Head of caudate nucleus (tissue), 42 donors: ENCODE measurements at places on chromosomes 4 and X.

GRCh38 chr4:124833831-124834505 lies 121.4 kb upstream of the ANKRD50 start:
- no peak for DNase-seq

DNA sequence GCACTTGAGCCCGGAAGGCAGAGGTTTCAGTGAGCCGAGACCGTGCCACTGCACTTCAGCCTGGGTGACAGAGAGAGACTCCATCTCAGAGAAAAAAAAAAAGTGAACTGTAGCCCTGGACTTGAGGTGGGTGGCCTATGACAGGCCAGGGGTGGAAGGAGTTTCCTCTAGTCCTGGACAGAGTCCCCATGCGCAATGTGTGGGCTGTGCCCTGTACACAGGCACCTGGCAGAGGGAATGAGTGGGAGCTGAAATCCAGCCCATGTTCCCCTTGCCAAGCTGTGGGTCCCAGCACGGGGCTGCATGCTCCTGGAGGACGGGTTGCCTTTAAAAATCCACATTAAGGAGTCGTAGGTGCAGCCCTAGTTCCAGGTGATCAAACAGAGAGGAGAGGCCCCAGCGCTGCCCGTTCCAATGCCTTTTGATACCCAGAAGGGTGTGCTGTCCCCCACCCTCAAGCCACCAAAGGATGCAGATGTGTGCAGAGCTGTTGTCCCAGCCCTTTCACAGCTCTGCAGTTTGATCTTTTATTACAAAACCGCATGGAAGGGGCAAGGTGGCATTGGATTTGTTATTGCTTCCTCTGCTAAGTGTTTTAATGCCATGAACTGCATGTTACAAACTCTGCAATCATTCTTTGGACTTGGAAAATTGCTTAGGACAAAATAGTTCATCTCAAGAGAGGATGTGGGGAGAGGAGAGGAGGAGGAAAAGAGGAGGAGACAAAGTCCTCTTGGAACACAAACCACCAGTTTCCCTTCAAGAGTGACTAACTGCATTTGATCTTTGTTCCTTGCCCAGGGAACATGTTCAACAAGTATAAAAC lies 38.0 kb upstream of the PDK3 start:
- no peak for DNase-seq

DNA sequence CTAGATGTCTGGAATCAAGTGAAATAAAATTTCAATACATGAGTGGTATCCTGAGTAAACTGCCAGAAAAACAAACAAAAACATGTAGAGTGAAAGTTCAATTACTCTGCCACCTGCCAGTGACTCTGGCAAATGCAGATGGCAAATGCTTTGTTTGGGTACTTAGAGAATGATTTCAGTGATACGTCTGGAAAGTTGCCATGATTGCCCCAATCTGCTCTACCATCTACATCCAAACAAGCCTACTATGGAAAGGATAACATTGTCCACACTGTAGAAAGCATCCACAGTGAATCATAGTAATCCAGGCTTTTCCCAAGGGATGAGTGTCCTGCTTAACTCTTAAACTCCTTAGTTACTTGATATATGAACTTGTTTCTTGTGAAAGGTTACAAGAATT lies 3.4 kb downstream of the SPATA4 start:
- no peak for DNase-seq

DNA sequence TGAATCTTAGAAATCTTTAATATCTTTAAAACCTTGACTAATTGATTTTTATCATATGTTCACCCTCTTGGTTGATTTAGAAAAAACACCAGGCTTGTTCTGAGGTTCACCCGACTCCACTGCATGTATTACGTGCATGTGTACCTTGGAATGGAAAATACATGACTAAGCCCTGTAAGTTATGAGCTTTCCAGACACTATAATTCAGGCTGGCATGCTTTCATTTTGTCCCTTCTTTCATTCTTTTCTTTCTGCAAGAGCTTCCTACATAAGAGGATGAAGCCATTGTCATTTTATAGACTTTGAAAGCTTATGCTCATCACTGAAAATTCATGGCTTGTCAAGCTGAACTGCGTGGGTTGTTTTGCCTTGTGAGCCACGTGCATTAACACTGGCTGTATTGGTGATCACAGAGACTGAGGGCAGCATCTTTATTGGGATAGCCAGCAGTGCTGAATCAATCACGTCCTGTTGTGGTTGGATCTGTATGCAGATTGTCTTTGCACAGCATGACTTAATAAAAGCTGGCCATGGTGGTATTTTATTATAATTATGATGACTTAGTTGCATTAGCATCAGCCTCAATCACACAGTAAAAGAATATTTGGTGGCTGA lies 141.9 kb downstream of the SLIT2 start:
- peak; percentile 20 for DNase-seq

GRCh38 chrX:20455001-20455400 lies 188.3 kb upstream of the RPS6KA3 start:
- DNase-seq, result no peak

GRCh38 chr4:81446634-81447033 lies 25.1 kb downstream of the RASGEF1B start:
- no peak for DNase-seq

GRCh38 chrX:30253257-30253656 lies 6.3 kb downstream of the MAGEB1 start:
- no peak for DNase-seq

- DNase-seq, result no peak
These were observed 52.6 kb downstream of the FAM114A1 start for GRCh38 chr4:38920186-38920585.

- peak; percentile 30 for DNase-seq
These were observed 16.7 kb downstream of the HMX1 start for GRCh38 chr4:8854931-8855330.

GRCh38 chr4:150240011-150240410 lies 161.8 kb downstream of the DCLK2 start:
- DNase-seq, result no peak

- no peak for DNase-seq
These were observed 24.9 kb upstream of the AMOT start for GRCh38 chrX:112865464-112866025.

DNA sequence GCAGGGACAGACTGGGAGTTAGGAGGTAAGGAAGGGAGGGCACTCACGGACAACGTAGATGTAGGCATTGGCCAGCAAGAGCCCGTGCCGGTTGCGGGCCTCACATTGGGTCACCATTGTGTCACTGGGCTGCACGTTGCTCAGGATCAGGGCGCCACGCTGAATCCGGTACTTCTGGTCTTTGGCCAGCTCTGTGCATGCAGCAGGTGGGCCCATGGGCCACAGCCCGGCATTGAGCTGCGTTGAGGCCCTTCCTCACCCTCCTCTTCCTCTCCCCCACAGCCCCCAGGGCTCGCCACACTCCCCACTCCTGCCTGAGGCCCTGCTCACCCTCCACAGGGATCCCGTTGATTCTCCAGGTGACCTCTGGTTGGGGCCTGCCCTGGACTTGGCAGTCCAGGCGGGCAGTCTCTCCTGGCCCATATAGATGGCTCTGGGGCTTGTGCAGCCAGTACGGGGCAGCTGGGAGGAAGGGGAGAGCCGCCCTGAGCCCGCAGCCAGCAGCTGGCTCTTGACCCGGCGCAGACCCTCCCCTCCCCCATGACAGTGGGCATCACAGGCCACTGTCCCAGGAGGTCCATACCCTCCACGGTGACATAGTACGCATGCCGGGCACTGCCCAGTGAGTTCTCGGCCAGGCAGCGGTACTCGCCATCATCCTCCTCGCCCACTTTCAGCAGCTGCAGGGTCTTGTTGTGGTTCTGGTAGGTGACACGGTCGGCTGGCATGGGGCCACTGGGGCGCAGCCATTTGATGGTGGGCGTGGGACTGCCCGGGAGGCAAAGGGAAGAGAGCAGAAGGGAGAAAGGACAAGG lies 16.3 kb downstream of the L1CAM start:
- DNase-seq, result no peak

DNA sequence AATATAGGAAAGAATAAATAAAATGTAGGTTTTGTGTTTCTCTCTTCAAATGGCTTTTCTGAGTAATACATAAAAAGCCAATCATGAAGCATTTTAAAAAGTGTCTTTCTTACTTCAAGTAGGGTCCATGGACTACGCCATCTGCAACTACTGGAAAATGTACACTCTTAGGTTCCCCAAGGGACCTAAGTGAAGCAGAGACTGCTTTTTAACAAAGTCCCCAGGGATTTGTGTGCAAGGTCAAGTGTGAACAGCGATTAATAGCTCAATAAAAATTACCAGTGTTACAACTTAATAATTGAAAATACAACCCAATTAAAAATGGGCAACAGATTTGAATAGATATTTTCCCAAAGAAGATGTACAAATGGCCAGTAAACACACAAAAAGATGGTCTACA lies 84.9 kb downstream of the ARHGAP6 start:
- no peak for DNase-seq

GRCh38 chr4:144906181-144906925 lies 191.6 kb downstream of the ANAPC10 start:
- no peak for DNase-seq

DNA sequence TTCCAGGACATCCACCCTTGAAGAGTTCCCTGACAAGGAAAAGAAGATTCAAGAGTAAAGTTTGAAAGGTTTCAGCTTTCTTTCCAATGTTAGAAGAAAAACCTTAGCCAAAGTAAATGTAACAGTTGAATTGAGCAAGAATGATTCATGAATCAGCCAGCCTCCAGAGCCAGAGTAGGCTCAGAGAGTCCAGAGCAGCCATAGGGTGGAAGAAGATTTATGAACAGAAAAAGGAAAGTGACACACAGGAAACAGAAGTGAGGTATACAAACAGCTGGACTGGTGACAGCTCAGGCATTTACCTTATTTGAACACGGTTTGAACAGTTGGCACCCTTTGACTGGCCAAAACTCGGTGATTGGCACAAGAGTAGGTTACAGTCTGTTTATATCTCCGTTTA lies 63.2 kb downstream of the QDPR start:
- no peak for DNase-seq

DNA sequence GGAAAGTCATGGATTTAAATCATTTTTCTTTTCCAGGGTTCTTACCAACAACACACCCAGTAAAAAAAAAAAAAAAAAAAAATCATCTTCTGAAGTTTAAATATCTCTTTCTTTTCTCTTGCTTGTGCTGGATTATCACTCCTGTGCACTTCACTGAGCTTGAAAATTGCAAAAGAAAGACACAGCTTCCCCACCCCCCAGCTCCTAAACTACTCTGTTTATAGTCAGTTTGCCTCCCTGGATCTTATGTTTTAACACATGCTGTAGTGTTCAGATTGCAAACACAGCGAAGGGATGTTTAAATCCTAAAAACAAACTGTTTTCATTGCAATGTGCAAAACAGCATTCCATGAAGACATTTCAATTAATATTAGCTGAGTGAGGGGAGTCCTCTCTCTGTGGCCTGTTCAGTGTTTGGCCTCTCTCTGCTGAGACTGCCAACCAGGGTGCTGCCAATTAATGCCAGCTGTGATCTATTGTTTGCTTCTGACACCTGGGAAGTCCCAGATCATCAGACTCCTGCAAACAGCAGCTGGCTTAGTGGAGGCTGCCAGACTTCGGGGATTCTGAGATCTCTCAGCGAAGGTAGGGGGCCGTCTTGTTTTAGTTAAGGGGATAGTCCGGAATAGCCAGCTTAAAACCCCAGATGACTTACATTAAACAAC lies 171.1 kb upstream of the PITX2 start:
- no peak for DNase-seq

DNA sequence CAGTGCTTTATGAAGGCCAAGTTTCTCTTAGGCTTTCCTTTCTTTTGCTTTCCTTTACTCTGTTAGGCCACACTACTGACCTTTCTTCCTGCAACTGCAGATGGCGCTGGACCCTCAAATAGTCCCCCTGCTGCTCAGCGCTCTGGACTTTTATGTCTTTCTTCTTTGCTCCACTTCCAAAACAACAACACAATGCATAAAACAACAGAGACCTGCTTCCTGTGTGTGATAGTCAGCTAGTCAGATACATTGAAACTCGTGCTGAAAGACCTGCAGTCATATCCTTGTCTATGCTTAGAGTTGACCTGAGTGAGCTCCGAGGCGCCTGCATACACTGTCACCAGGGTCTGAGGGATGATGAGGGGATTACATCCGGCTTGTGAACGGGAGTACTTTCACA lies 108.9 kb upstream of the TEX13D start:
- DNase-seq, result no peak

DNA sequence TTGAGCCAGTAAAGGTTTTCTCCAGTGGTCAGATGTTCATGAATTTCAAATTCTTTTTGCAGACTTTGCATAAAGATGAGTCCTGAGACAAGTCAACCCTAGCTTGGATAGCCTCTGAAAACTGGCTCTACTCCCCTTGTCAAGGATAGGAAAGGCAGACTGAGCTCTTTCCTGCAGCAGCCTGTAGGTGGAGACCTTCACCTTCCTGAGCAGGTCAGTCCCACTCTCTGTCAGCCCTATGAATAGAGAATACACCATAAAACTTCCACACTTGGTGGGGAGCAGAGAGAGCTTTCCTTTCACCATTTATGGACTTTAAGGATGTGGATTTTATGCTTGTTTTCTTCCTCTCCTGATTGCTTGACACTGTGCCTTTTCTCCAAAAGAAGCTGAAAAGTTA lies 41.9 kb downstream of the PCDH19 start:
- peak; percentile 10 for DNase-seq

DNA sequence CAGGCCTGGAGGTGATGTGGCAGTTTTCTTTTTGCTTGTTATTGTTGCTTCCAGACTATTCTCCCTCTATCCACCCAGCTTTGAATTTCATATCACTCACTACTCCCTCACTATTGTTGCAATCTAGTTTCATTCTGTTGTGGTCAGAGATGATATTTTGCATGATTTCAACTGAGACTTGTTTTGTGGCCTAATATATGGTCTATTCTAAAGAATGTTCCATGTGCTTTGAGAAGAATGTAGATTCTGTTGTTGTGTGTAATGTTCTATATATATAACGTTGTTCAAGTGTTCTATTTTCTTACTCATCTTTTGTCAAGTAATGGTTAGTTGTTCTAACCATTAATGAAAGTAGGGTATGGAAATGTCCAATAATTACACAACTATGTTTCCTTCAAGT lies 59.0 kb downstream of the THOC2 start:
- no peak for DNase-seq

GRCh38 chr4:53192496-53192895 lies 173.4 kb downstream of the SCFD2 start:
- DNase-seq, result no peak

DNA sequence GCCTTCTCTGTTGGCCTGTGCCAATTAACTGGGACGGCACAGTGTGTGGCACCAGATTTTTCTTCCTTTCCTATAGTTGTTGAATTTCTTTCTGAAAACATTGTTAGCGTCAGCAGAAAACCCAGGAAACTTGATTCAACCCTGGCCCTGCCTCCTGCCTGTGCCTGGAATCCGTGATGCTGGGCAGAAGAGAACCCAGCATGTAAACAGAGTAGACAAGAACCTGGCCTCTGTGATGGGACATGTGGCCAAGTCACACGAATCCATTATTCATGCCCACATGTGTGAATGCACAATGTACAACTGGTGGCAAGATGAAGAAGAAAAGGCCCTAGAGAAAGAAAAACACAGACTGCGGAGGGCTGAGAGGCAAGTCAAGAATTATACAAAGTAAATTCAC lies 111.4 kb downstream of the EFHC2 start:
- DNase-seq, result no peak
